Uterus (tissue), 4 donors: ENCODE measurements at places on chromosomes 6 and 20.

DNA sequence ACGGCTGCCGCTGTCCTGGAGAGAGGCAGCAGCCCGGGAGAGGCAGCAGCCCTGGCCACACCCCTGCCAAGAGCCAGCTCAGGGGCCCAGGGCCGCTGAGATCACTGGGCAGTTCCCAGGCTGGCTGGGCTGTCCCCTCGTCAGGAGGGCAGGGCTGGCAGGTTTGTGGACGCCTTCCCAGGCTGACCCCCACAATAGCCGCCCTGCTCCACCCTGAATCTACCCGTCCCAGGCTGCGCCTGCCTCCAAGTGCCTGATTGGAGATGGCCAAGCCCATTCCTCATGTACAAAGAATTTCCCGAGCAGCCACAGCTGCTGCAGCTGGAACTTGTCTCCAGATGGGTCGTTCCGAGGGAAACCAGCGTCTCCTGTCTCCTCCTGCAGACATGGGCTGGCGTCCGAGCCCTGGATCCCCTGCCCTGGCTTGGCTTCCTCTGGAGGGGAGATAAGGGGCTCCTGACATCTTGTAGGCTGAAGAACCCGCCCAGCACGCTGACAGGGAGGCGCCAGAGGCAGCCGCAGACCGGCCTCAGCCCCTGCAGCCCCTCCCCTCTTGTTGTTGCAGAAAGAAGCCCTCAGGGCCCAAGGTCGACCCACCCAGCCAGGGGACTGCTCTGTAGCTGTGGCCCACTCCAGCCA lies 9.4 kb upstream of the GATA5 start:
- no peak overlapping the region for H3K4me3 ChIP-seq
- peak overlapping the region; percentile 40 for H3K27ac ChIP-seq
- DNase-seq = peak; percentile 63
- H3K27me3 ChIP-seq = no peaks in the 10 kb centered on the region

DNA sequence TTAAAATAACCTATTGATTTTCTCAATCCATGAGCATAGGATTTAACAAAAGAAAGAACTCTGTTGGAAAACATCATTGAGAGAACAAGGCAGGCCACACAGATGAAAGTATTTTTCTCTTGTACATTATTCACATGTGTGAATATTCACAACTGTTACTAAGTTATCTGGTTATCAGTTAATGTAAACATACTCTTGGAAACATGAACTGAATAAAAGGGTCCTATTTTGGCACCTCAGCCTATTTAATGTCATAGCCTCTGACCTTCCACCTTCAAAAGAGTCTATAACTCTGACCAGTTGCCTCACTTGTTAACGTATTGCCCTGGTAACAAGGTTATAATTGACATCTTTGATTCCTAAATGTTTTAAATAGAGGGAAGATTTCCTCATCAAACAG lies 8.1 kb downstream of the SYCP2 start:
- H3K4me1 ChIP-seq = no peaks in the 10 kb centered on the region
- no peaks in the 10 kb centered on the region for H3K27me3 ChIP-seq
- DNase-seq = no peak
- H3K27ac ChIP-seq = no peak overlapping the region

DNA sequence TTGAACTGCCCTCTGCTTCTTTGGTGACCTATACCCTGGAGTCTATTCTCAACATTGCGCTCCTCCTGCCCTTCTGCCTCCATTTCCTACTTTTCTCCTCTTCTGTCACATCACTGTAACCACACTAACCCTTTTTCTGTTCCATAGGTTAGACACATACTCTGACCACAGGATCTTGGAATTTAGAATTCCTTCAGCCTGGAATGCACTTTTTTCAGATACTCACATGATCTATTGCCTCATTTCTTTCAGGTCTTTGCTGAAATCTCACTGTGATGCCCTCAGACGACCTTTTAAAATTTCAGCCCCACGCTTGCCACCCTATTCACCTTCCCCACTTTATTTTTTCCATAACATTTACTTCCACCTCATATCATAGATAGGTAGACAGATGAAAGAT lies 5.1 kb downstream of the VNN1 start:
- H3K4me3 ChIP-seq = no peak overlapping the region
- DNase-seq = no peak
- no peaks in the 10 kb centered on the region for H3K27me3 ChIP-seq
- no peaks in the 10 kb centered on the region for H3K4me1 ChIP-seq
- H3K36me3 ChIP-seq = no peaks in the 10 kb centered on the region

DNA sequence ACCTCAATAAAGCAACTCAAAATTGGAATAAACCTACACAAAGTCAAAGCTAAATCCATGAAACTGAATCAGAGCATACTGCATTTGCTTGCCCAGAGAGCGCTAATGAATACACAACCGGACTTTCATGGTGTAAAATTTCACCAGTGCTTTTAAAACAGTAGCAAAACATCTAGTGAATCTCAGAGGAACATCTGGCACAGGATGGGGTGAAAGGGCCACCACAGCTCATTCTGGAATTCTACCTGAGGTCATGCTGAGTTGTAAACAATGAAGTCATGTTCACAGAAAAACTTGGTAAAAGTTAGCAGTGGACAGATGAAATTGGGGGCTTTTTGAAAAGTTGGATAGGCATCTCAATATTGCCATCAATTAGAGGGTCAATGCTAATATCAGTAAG lies 125.6 kb upstream of the STXBP5 start:
- no peaks in the 10 kb centered on the region for H3K4me1 ChIP-seq
- no peak overlapping the region for H3K4me3 ChIP-seq
- H3K27ac ChIP-seq = no peak overlapping the region
- no peaks in the 10 kb centered on the region for H3K36me3 ChIP-seq
- H3K27me3 ChIP-seq = no peaks in the 10 kb centered on the region
- no peak for DNase-seq

- H3K4me1 ChIP-seq = no peaks in the 10 kb centered on the region
- H3K4me3 ChIP-seq = no peak overlapping the region
- no peak overlapping the region for H3K27ac ChIP-seq
- DNase-seq = no peak
- no peaks in the 10 kb centered on the region for H3K36me3 ChIP-seq
Measured at GRCh38 chr20:5991623-5992441, 41.4 kb downstream of the MCM8 start.

DNA sequence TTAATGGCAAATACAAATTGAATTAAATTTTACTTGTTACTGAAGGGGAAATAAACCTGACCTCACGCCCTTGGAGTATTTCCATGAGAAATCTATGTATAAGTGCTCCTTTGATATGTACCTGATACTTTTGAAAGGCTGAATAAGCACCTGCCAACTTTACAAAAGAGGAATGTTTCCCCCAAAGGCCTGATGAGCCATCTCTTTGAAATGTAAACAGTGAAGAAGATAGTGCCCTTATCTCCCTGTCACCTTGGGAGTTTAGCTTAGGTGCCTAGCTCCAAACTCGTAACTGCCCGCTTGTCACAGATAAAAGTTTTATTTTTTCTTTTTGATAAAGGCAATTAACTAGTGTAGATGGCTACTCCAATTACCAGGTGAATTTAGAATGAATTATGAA lies 1.1 kb upstream of the ZNF343 start:
- no peaks in the 10 kb centered on the region for H3K27me3 ChIP-seq
- H3K4me1 ChIP-seq = no peaks in the 10 kb centered on the region
- H3K27ac ChIP-seq = no peak overlapping the region
- H3K4me3 ChIP-seq = peak overlapping the region; percentile 85
- no peak for DNase-seq
